ENCODE measurements at places on chromosomes 6 and 20.

DNA sequence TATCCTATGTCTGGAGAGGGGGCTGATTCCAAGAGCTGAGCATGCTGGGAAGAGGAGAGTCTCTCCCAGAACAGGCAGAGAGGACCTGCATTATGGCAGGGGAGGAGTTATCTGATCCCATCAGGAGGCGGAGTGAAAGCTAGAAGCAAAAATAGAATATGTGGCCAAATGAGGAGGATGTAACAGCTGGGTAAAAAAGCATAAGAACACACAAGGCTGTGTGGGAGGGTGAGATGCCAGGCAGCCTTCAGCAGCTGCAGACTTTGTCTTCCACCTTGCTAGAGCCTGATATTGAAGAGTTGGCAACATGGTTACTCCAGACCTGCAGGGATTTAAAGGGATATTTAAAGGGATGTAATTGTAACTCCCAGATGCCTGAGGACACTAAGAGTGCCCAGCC, 167.1 kb downstream of the PTPRT start:
- DNase-seq = no peak

DNA sequence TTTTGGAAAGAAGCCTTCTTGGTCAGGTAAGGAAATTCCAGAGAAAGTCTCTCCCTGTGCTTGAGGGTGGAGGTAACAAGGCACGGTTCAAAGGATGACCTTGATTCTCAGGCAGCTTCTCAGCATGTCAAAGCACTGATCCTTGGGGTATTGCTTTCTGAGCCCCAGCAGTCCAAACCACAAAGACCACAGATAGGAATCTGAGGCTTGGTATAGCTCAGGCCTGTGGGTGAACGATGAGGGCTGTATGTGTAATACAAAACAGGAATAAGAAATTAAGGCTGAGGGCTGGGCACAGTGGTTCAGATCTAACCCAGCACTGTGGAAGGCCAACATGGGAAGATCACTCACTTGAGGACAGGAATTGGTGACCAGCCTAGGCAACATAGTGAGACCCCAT, 70.2 kb upstream of the SLC22A1 start:
- DNase-seq = no peak

GRCh38 chr6:107334026-107334425, 125.3 kb downstream of the PDSS2 start:
- no peak for DNase-seq

DNA sequence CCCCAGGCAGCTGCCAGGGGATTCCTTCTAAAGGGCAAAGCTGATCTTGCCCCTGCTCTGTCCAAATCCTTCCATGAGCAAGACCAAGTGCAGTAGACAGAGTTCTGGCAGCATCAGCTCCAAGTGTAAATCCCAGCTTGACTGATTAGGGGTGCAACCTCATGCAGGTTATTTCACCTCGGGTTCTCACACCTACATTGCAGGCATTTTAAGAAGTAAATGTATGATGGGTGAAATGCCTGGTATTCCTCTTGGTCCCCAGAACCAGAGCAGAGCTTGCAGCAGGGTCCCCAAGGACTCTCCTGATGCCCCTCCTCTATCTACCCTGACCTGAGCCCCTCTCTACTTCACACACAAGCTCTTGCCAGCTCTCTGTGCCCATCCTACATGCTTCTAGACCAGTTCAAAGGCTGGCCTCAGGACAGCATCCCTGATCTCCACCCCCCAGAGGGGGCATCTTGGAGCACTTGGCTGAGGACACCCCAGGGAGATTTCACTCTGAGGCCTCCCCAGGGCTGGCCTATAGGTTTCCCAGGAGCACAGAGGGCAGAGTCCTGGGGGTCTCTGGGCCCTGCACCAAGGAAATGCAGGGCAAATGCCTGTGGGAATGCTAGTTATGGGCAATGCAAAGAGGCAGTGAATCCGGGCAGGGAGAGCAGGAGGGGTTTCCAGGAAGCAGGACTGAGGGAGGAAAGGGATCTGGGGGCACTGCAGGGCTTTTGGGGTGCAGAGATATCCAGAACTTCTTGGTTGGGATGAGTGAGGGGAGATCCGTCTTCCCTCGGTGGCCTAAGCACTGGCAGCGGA, 1.0 kb downstream of the LZTS3 start:
- DNase-seq = no peak

DNA sequence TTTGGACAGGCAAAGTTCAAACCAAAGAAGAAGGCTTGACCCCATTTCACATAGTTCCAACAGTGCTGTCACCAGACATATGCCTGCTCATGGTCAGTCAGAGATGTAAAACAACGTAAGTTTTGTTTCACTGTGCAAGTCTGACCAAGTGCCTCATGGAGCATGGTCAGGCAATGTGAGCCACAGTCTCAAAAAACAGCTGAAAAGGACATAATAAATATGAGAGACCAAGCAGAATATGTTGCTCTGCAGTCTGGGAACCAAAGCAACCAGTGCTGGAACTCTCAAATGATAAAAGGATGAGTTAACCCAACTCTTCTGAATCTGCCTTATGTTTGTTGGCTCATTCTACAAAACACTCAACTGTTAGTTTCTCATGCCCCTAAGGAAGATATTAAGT, 39.9 kb upstream of the DST start:
- DNase-seq = no peak

DNA sequence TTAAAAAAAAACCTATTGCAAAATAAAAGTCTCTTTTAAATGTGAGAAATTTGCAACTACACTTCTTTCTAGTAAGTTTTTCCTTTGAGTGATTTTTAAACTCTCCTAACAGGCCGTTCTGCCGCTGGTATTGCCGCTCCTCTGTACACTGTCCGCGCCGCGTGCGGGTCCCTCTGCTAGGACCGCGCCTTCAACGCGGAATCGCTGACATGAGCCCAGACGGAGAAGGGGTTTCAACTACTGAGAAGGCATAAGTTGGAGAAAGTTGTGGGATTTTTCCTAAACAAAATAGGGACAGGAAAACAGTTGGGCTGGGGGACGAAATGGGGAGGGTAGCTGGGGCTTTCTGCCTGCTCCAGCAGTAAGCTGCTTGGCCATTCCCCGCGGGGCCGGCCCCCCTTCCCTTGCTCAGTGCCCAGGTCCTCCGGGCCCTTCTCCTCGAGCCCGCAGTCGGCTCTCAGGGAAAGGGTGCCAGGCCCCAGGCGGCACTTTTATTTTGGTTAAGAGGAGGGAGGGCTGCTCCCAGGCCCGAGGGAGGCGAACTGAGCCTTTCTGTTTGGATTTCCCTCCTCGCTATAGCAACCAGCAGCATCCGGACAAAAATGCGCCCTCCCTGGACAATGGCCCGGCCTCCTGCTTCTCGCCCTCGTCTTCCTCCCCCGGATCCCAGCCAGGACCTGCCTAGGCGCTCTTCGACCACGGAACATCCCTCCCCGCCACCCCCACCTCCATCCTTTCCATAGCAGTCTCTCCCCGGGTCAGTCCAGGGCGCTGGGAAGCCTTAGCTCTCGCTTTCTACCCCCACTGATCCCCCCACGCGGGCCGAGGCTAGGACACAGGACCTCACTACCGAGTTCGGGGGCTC, 6.8 kb upstream of the POU3F2 start:
- no peak for DNase-seq

DNA sequence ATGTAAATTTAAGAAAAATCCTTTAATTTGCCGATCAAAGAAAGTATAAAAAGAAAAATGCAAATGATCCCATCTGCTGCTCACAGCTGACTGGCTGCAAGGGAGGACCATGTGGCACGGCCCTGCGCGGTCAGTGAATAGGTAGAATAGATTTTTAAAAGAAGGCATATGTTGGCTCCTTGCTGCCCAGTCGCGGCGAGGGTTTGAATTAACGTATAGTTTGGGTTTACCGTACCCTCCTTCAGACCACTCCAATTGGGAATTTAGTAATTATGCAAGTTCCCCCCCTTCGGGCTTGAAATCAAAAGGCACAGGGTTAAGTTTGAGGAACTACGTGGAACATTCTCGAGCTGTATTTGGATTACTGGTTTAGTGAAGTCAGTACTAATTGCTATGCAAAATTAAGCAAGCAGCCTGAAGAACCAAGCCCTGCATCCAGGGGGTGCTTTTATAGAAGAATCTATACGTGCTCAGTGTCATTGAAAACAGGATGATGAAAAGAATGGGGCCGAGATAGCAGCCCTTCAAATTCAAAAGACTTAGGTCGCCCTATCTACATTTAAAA, 1.1 kb upstream of the BEND3 start:
- no peak for DNase-seq
